Placental pericyte (primary cell): ENCODE measurements at places on chromosomes 7 and 10. TPM values are rescaled to one million over a fixed set of nuclear protein-coding genes. Genes with fewer than 3 reads are reported as not detected.

The BTBD16 gene
- total RNA-seq = not detected in 2 replicates

The TSPAN33 gene
- total RNA-seq = 0.14 and 0.66 TPM in 2 replicates

The FKBP6 gene
- total RNA-seq = not detected in 2 replicates

The SFRP4 gene
- total RNA-seq = 0.14 TPM in 1 of 2 replicates, not detected in the other

The PDCD11 gene
- total RNA-seq = 44.2 and 62.6 TPM in 2 replicates

The GRM3 gene
- total RNA-seq = not detected in 2 replicates

The STAMBPL1 gene
- 15.8 and 73.2 TPM in 2 replicates for total RNA-seq

The SPDYE2 gene
- total RNA-seq = not detected in 2 replicates

The OR2A5 gene
- not detected in 2 replicates for total RNA-seq

The CCDC7 gene
- 7.4 and 22.9 TPM in 2 replicates for total RNA-seq

The BLOC1S2 gene
- 36.1 and 49.2 TPM in 2 replicates for total RNA-seq

The MBL2 gene
- total RNA-seq = not detected in 2 replicates

The PNLIP gene
- not detected in 2 replicates for total RNA-seq

The HOXA2 gene
- under 0.01 and 0.43 TPM in 2 replicates for total RNA-seq
